M059J (cell line): ENCODE measurements at places on chromosomes 7 and 10.
A peak's percentile ranks its signal among the peaks of the same experiment; 100 is the strongest.

- DNase-seq, result peak; percentile 96
These were observed 3.7 kb upstream of the IFIT1B start for GRCh38 chr10:89373916-89374711.

DNA sequence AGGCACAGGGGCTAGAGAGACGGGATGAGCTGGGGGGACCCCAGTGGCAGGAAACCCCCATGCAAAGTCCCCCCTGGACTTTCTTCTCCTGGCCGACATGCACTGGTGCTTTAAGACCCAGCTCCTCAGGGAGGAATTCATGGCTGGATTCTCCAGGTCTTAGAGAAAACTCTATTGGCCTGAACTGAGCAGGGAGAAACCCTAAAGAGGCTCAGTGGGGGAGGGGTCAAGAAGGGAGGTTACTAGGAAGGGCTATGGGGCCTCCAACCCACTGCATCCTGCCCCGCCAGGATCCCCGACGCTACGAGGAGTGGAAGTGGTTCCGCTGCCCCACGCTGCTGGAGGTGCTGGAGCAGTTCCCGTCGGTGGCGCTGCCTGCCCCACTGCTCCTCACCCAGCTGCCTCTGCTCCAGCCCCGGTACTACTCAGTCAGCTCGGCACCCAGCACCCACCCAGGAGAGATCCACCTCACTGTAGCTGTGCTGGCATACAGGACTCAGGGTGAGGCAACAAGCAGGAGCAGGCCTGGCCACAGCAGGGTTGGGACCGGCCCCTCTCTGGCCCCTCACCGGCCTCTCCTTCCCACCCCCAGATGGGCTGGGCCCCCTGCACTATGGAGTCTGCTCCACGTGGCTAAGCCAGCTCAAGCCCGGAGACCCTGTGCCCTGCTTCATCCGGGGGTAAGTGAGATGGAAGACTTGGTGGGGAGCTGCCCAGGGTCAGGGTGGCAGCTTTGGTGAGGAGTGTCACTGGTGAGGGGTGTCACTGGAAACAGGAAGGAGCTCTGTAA lies 13.8 kb downstream of the ATG9B start:
- DNase-seq, result no peak

GRCh38 chr10:115295213-115295805 lies 202.1 kb downstream of the ATRNL1 start:
- no peak for DNase-seq

GRCh38 chr7:29587195-29587808 lies 23.7 kb downstream of the PRR15 start:
- no peak for DNase-seq

DNA sequence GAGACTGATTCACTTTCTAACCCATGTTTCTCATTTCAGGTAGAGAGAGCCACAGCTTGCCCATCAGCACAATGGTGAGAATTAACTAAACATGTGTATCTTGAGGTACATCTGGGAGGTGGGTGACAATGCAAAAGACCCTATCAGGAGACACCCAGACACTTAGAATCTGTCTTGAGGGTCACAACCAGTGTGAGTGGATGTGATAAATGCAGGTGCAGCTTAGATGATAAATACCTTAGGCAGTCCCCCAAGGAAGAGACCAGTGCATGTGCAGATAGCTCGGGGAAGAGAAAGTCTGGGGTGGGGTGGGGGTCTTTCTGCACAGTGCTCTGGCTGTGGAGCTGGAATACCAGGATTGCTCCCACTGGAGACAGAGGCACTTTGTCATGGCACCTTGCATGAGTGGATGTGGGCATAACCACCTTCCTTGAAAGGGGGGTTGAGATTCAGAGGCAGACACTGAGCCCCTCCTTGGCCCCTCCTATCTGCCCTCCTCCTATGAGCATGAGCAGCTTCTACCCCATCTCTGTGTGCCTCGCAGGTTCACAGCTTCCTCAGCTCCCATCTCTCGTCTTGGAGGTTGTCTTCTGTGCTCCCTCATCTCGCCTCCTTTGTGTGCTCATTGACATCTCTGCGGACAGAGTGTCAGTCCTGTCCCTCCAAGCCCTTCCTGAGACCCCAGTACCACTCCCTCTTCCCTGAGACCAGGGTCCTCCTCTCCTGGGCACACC lies 349.8 kb downstream of the TCERG1L start:
- DNase-seq, result no peak

GRCh38 chr10:124032087-124032935 lies 61.1 kb downstream of the CHST15 start:
- no peak for DNase-seq
